ENCODE measurements at places on chromosomes 4 and X. TPM values are rescaled to one million over a fixed set of nuclear protein-coding genes. Genes with fewer than 3 reads are reported as not detected.

Gene RPS6KA6
- not detected for total RNA-seq

Gene PITX2
- total RNA-seq = not detected

Gene SPANXC
- total RNA-seq = not detected

Gene UNC5C
- not detected for total RNA-seq

Gene ZCCHC12
- total RNA-seq = not detected

Gene RNF128
- not detected for total RNA-seq

Gene BMP3
- not detected for total RNA-seq

Gene SRD5A3
- 8.3 TPM for total RNA-seq

Gene STARD8
- total RNA-seq = 0.20 TPM

Gene HPGD
- total RNA-seq = 7.3 TPM

Gene ALG13
- total RNA-seq = 52.1 TPM

Gene RASL11B
- total RNA-seq = not detected

Gene CCDC110
- total RNA-seq = not detected

Gene NLRP2B
- total RNA-seq = not detected

Gene CDS1
- total RNA-seq = 0.22 TPM

Gene RAB40A
- total RNA-seq = 0.10 TPM

Gene RNF212
- total RNA-seq = 3.5 TPM

Gene CLCN5
- total RNA-seq = 3.6 TPM

Gene KLF3
- 30.2 TPM for total RNA-seq

Gene TXLNG
- total RNA-seq = 12.2 TPM

Gene GLRB
- not detected for total RNA-seq

Gene SH3D19
- not detected for total RNA-seq

Gene LGI2
- total RNA-seq = not detected

Gene OCIAD2
- total RNA-seq = 137 TPM

Gene TMEM271
- total RNA-seq = not detected

Gene SSX2B
- total RNA-seq = not detected

Gene RADX
- total RNA-seq = 7.8 TPM

Gene NXF2B
- not detected for total RNA-seq

Gene MAGEE2
- not detected for total RNA-seq

Gene TEX13D
- not detected for total RNA-seq

Gene HSD17B13
- total RNA-seq = not detected

Gene TMPRSS11E
- total RNA-seq = not detected

Gene BCAP31
- 142 TPM for total RNA-seq

Gene TECRL
- not detected for total RNA-seq

Gene CT55
- not detected for total RNA-seq

Gene MAGEB10
- not detected for total RNA-seq

Gene FGF5
- total RNA-seq = not detected

Gene FGF13
- total RNA-seq = not detected

Gene ELMOD2
- 17.4 TPM for total RNA-seq

Gene MAGEA12
- total RNA-seq = not detected

Gene GNRHR
- not detected for total RNA-seq

Gene FAM241A
- 1.2 TPM for total RNA-seq

Gene PDLIM3
- not detected for total RNA-seq

Gene SPANXN3
- not detected for total RNA-seq

Gene SHROOM3
- not detected for total RNA-seq

Gene IGSF1
- not detected for total RNA-seq

Gene PHOX2B
- not detected for total RNA-seq

Gene FABP2
- total RNA-seq = not detected

Gene KIAA1210
- not detected for total RNA-seq

Gene FRMPD4
- not detected for total RNA-seq

Measured in activated CD4-positive, alpha-beta T cell treated with anti-CD3 and anti-CD28 coated beads, Interleukin-2, amount 10 ng/mL, durations not matched to agents 7 days and 5 days (primary cell).